ENCODE measurements at places on chromosomes 6 and 20.

GRCh38 chr6:114334237-114334636, 8.6 kb downstream of the HS3ST5 start:
- DNase-seq, result no peak

- no peak for DNase-seq
Measured at GRCh38 chr6:124203812-124204167, 400.1 kb downstream of the NKAIN2 start.

GRCh38 chr20:41540918-41541317, 77.3 kb downstream of the CHD6 start:
- no peak for DNase-seq

DNA sequence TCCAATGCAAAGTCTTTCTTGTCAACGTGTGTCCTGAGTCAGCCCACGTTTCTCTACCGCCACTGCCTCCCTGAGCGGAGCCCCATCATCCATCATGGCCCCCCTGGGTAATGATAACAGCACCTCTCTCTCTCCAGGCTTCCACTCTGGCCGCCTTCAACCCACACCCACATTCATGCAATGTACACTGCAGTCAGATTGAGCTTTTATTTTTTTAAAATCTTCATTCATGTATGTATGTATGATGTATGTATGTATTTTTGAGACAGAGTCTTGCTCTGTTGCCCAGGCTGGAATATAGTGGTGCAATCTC, 245.2 kb downstream of the PREX1 start:
- no peak for DNase-seq

- DNase-seq, result no peak
Measured at GRCh38 chr20:55160037-55160436, 684.6 kb downstream of the DOK5 start.
